ENCODE measurements at places on chromosomes 2 and 18. TPM values are rescaled to one million over a fixed set of nuclear protein-coding genes. Genes with fewer than 3 reads are reported as not detected.

VWA3B gene
- not detected for total RNA-seq

CHMP1B gene
- total RNA-seq, result 24.9 TPM

METTL21A gene
- 32.8 TPM for total RNA-seq

NBAS gene
- total RNA-seq, result 30.6 TPM

SERPINB4 gene
- total RNA-seq, result not detected

SLC4A1AP gene
- total RNA-seq, result 29.6 TPM

AGXT gene
- total RNA-seq, result not detected

ADD2 gene
- total RNA-seq, result 0.74 TPM

LOXL3 gene
- total RNA-seq, result 1.2 TPM

DNA sequence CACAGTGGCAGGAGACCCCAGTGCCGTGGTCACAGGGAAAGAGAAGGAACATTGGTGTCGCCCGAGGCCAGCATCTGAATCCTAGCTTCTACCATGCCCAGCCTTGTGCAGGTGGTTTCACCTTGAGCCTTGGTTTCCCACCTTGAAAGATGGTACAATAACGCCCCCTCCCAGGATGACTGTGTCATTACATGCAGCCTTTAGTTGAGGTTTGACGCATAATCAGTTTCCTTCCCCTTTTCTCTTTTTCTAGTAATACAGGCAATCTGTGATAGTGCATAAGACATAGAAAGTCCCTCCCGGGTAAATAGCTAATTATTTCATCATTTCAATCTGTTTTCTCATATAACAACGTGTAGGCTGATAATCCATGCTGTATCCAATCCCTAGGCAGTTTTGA, 29.8 kb upstream of the ZNF407 start:
- H3K4me3 ChIP-seq, result no peak overlapping the region
- H3K27me3 ChIP-seq, result no peaks in the 10 kb centered on the region
- H3K27ac ChIP-seq, result no peak overlapping the region
- DNase-seq, result no peak

DNA sequence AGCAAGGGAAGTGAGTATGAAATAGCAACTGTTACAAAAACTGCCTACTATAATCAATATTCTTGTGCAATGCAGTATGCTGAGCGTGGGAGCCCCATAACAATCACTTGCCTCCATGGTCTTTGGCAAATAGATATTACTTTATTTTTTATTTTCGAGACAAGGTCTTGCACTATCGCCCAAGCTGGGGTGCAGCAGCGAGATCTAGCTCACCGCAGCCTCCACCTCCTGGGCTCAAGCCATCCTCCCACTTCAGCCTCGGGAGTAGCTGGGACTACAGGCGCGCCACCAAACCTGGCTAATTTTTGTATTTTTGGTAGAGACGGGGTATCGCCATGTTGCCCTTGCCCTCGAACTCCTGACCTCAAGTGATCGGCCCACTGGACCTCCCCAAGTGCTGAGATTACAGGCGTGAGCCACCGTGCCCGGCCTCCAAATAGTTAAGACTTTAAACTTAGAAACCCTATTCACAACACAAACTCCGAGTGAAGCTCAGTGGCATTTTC, 1.2 kb upstream of the CCNT2 start:
- H3K4me3 ChIP-seq, result peak overlapping the region; percentile 81
- H3K27me3 ChIP-seq, result no peaks in the 10 kb centered on the region
- no peak for DNase-seq
- peak overlapping the region; percentile 89 for H3K27ac ChIP-seq
- H3K36me3 ChIP-seq, result peaks cover 4% of the 10 kb centered on the region

DNA sequence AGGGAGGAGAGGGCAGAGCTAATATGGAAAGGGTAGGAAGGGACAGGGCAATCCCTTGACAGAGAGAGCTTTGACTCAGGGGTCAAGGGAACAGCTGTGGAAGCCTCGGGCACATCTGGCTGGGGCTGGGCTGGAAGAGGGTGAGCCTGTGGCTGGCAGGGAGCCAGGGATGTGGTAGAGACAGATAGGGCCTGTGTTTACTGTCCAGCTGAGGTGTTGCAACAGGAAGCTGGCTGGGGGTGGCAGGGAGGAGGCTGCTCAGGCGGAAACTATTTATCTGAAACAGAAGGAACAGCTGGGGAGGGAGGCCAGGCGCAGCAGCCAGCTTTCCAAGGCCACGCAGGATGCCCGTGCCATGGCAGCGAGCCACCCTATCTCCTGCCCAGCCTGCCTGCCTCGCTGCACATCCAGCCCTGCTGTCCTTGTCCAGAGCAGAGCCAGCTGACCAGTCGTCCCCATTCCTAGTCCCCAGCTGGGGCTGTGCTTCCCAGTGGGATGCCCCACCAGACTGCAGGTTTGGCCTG, 264.7 kb downstream of the CYP26B1 start:
- H3K36me3 ChIP-seq, result no peaks in the 10 kb centered on the region
- no peak for DNase-seq
- H3K4me1 ChIP-seq, result no peaks in the 10 kb centered on the region
- H3K27ac ChIP-seq, result no peak overlapping the region
- no peak overlapping the region for H3K4me3 ChIP-seq
- H3K27me3 ChIP-seq, result no peaks in the 10 kb centered on the region

GRCh38 chr18:21703241-21703820, 1.2 kb downstream of the ABHD3 start:
- H3K27ac ChIP-seq, result peak overlapping the region; percentile 89
- peak overlapping the region; percentile 87 for H3K4me3 ChIP-seq
- no peaks in the 10 kb centered on the region for H3K27me3 ChIP-seq
- H3K36me3 ChIP-seq, result peaks cover 14% of the 10 kb centered on the region

- H3K27me3 ChIP-seq, result no peaks in the 10 kb centered on the region
- no peaks in the 10 kb centered on the region for H3K4me1 ChIP-seq
- DNase-seq, result no peak
- no peak overlapping the region for H3K4me3 ChIP-seq
- H3K27ac ChIP-seq, result no peak overlapping the region
These were observed 135.0 kb upstream of the DOK6 start for GRCh38 chr18:69265656-69266055.

- no peaks in the 10 kb centered on the region for H3K4me1 ChIP-seq
- no peaks in the 10 kb centered on the region for H3K36me3 ChIP-seq
- no peaks in the 10 kb centered on the region for H3K27me3 ChIP-seq
- no peak overlapping the region for H3K4me3 ChIP-seq
These were observed 159.6 kb downstream of the RND3 start for GRCh38 chr2:150327564-150328489.

DNA sequence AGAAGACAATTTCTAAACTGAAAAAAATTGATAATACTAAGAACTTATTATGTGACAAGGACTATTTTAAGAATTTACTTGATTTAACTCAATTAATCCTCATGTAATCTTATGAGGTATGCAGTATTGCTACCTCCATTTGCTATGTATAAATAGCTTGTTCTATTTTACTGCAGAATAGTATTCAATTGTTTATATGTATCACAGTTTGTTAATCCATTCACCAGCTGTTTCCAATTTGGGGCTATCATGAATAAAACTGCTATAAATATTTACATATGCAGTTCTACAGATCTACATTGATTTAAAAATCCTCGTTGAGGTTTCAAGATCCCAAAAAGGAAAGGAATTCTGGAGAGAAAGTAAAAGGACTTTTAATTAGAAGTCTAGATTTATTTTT, 54.8 kb upstream of the DOCK10 start:
- no peak overlapping the region for H3K4me3 ChIP-seq
- no peak for DNase-seq

DNA sequence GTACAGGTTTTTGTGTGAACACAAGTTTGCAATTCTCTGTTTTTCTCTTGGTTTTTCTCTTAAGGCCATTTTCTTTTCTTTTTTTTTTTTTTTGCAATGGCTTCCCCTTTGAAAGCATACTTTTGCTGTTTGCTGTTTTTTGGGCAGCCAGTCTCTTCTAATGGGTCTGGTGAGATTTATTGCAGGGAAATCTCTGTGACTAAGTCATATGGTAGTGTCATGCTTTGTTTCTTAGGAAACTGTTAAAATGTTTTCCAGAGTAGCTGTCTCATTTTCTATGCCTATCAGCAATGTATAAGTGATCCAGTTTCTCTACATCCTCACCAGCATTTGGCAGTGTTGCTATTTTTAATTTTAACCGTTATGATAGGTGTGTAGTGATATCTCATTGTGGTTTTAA, 27.9 kb upstream of the CDCA7 start:
- no peaks in the 10 kb centered on the region for H3K4me1 ChIP-seq
- H3K27ac ChIP-seq, result no peak overlapping the region
- no peaks in the 10 kb centered on the region for H3K36me3 ChIP-seq
- no peaks in the 10 kb centered on the region for H3K27me3 ChIP-seq
- no peak for DNase-seq
- no peak overlapping the region for H3K4me3 ChIP-seq

- DNase-seq, result no peak
- peaks cover 8% of the 10 kb centered on the region for H3K36me3 ChIP-seq
- H3K27me3 ChIP-seq, result no peaks in the 10 kb centered on the region
These were observed 38.0 kb downstream of the PPP3R1 start for GRCh38 chr2:68214381-68214780.

- DNase-seq, result no peak
- no peak overlapping the region for H3K4me3 ChIP-seq
- no peaks in the 10 kb centered on the region for H3K27me3 ChIP-seq
- no peaks in the 10 kb centered on the region for H3K36me3 ChIP-seq
These were observed 22.2 kb downstream of the TANC1 start for GRCh38 chr2:158990397-158991214.

DNA sequence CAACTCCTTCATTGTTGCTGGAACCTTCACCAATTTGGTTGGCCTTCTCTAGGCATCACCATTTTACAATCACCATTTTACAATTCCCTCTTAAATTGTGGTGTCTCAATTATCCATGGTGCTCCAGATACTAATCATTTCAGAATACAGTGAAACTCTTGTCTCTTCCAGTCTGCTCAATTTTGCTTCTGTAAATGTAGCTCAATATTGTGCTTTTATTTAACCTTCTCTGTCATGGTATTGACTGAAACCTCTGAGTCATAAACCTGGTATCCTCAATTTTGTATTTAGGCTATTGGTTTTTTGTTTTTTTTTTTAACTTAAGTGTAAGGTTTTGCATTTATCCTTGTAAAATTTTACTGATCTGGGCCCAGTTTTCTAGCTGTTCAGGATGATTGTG, 16.1 kb downstream of the STRADB start:
- H3K36me3 ChIP-seq, result peaks cover 21% of the 10 kb centered on the region
- no peaks in the 10 kb centered on the region for H3K27me3 ChIP-seq
- DNase-seq, result no peak
- H3K4me1 ChIP-seq, result no peaks in the 10 kb centered on the region
- H3K27ac ChIP-seq, result no peak overlapping the region

- no peak for DNase-seq
- H3K36me3 ChIP-seq, result no peaks in the 10 kb centered on the region
- H3K4me1 ChIP-seq, result no peaks in the 10 kb centered on the region
- H3K4me3 ChIP-seq, result no peak overlapping the region
- peak overlapping the region; percentile 75 for H3K27ac ChIP-seq
These were observed 16.7 kb upstream of the TXNDC2 start for GRCh38 chr18:9868857-9869714.

- no peaks in the 10 kb centered on the region for H3K27me3 ChIP-seq
- H3K27ac ChIP-seq, result no peak overlapping the region
- H3K36me3 ChIP-seq, result no peaks in the 10 kb centered on the region
- H3K4me3 ChIP-seq, result no peak overlapping the region
These were observed 433.0 kb upstream of the REG3G start for GRCh38 chr2:78592491-78592890.

DNA sequence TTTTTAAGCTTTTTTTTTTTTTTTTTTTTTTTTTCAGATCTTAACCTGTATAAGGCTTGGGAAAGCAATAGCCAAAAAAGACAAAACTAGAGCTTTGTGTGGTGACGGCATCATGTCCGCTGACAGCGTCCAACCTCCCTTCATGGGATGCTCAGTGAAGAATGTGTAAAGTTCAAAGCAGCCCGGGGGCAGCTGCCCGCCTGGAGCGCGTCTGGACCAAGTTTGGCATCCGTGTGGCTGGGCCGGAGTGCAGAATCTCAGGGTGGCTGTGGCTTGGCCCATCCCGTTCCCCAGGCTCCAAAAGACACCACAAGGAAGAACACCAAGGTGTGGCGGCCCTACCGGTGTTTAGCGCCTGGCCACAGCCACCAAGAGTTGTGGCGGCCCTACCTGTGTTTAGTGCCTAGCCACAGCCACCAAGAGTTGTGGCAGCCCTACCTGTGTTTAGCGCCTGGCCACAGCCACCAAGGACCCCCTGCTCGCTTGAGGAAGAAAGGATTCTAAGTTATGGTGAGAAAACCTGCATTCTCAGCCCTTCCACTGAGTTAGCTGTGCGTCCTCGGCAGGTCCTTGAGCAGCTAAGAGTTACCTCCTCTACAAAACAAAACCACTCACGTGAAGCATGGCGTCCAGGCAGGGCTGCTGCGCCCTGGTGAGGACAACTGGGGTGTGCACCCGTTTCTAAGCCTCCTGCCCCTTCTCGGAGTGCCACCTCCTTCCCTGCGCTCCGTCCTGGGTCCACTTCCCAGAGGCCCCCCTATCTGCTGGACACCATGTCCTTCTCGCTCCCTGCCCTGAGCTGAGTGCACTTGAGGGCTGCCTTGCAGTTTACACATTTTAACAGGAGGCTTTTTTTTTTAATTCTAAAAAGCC, 103.6 kb upstream of the SALL3 start:
- no peak for DNase-seq
- H3K27me3 ChIP-seq, result no peaks in the 10 kb centered on the region
- no peaks in the 10 kb centered on the region for H3K4me1 ChIP-seq
- no peaks in the 10 kb centered on the region for H3K36me3 ChIP-seq
- H3K27ac ChIP-seq, result no peak overlapping the region

DNA sequence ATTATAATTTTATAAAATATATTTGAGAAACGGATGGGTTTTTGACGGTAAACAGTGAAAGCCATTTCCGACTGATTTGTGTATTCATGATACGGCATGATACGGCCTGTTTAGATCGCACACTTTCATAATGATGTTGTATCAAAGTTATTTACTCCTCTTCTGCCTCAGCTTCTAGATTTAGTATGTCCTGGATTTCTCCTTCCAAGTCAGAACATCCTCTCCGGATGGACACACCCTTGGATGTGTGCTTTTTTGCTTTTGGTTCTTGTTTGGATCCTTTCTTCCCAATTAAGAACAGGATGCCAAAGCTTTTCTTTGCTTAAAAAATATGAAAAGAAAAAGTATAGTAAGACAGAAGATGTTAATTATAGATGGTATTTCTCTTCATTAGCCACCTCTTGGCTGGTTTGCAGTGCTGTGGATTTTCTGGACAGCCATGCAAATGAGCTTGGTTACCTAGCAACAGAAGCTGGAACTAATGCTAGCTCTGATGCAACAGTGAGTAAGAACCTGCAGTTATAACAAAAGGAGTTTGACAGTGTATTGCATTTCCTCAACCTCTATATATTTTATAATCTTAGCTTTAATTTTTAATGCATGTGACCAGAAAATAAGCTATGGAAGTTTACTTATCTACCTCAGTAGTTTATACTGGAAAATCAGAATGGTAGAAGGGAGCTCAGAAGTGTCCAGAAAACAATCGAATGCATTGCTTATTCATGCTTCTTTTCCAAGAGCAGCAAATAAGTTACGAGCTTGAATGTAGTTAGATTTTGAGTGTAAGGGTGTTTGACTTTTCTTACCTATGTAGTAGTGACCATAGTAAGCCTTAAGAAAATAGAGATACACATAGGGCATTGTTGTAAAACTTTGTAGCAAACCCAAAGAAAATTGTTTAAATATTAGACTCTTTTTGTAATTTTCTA, 27.9 kb downstream of the RMND5A start:
- H3K36me3 ChIP-seq, result peaks cover 11% of the 10 kb centered on the region
- H3K27ac ChIP-seq, result no peak overlapping the region
- H3K4me1 ChIP-seq, result peaks cover 18% of the 10 kb centered on the region
- DNase-seq, result no peak

Data from CD8-positive, alpha-beta memory T cell (primary cell).